T-helper 2 cell (primary cell): ENCODE measurements at places on chromosomes 4 and X.

DNA sequence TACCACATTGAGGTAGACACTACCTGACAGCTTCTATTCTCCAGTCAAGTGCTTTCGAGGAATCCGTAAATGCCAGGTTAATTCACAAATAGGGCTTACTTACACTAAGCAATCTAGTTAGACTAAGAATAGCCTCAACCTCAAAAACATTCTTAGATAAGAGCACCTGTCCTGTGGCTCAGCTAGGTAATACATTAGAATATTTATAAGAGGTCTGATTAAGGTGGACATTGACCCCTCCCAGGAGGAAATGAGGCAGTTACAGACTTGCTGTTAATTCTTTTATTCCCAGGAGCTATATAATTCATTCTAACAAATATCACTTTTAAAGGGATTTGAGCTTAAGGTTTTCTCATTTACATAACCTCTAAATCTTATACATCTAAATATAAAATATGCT lies 758.1 kb downstream of the GRID2 start:
- DNase-seq = no peak

DNA sequence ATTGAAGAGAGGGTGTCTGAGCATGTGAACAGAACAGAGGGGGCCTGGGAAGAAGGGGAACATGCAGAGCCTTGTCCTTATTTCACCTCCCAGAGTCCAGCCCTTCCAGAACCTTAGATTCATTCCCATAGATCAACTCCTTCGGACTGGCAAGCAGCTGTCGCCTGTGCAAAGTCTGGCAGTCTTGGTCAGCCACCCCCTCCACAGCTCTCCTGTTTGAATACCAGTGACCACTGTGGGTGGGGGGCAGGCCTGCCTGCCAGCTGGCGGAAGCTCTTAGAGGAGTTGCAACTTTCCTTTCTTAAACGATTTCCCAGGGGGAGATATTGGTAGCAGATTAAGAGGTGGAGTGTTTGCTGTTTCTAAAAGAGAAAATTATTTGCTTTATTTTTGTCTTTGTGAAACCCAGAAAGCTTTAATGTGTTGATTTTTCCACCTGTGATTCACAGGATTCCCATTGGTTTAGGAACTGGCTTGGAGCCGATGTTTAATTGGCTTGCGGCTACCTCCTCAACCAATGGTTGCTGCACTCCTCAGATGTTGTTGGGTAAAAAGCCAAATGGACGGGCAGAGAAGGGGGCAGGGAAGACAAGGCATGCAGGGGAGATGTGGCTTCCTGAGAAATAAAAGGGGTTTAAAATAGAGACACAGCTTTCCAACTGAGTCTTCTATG lies 62.2 kb upstream of the PRPS1 start:
- DNase-seq = no peak

DNA sequence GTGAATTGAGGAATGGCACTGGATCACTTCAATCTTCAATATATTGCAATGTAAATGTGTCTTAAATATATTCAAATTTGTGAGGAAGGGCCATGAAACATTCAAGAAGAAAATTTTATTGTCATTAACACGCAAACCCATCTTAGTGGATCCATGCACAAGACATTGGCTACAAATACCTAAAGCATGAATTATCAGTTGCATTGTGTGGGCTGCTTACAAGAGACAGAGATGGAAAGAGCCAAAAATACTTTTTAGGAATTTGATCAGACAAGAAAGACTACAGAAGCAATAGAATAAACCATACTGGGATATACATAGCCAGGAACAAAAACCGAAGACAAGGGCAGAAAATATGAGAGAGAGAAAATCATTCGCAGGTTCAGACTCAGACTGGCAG lies 616.2 kb upstream of the GRIA3 start:
- DNase-seq = no peak

DNA sequence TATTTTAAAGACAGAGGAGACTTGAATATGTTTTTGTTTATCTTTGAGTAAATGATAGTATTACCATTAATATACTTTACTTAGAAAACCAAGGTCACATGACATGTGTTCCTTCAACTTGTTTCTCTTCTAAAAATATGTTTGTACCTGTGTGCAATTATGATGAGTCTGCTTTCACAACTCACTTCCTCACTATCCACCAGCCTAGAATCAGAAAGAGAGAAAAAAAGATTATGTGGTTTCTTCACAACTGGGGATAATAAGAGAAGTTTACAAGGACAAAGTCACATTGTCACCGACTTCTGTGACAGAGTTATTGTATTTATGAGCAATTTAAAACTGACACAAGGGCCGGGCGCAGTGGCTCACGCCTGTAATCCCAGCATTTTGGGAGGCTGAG lies 1112.1 kb downstream of the RPA4 start:
- no peak for DNase-seq

GRCh38 chr4:164169591-164169990 lies 584.3 kb upstream of the SMIM31 start:
- no peak for DNase-seq

- no peak for DNase-seq
Measured at GRCh38 chr4:53558065-53558801, 33.1 kb downstream of the LNX1 start.

GRCh38 chr4:73600954-73601353 lies 19.3 kb downstream of the RASSF6 start:
- no peak for DNase-seq

DNA sequence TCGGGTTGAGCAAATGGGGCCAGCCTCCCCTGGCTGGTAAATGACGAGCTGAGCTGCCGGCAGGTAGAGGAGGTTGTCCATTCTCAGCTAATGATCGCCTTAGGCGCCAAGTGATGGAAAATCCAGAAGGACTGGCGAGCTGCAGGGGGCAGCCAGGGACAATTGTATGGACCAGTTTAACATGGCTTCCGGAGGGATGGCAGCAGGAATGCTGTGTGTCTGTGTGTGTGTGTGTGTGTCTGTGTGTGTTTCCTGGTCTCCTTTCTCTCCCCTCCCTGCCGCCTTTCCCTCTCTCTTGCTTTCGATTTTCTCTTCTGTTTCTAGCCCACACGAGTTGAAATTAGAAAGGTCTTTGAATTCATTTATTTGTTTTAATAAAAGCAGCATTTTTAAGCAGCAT lies 45.2 kb upstream of the BCOR start:
- DNase-seq = no peak

DNA sequence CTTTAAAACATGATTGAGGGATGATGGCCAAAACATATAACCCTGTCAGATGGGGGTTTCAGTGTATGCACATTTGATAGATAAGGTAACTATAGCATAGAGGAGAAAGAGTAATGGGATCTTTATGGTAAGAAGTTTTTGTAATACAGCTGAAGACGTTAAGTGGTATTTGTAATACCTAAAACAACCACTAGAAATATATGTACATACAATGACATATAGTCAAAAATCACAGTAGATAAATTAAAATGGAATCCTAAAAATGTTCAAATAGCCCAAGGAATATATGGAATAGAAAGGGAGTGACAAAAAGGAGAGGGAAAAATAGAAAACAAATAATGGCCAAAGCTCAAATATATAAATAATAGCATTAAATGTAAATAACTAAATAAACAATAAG lies 371.3 kb upstream of the FSTL5 start:
- no peak for DNase-seq

DNA sequence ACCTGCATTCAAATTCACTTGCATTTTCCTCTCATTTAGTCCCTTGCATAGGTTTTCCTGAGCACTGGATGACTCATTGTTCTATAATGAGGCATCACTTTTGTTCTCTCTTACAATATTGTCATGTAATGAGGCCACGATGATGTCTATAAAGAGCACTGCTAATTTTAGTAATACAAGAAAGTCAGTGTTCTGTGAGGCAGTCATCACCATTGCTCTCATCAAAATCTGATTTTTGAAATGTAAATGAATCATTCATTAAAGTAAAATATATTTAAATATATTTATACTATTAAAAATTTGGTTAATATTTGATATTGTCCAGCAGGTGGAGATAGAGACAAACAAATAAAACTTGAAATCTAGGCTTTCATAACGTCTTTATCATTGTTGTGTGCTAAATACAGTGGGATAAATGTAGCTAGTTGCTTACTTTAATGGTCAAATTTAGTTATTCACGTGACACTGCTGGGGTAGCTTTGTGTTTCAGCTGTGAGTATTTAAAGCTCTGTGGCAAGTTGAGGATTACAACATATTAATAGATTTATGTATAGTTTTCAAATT lies 15.4 kb downstream of the HMGB2 start:
- DNase-seq = no peak
